ENCODE measurements at places on chromosomes 1 and 21. TPM values are rescaled to one million over a fixed set of nuclear protein-coding genes. Genes with fewer than 3 reads are reported as not detected.

CELA2B gene
- not detected for total RNA-seq

SYT6 gene
- 41.7 TPM for total RNA-seq

KLHL17 gene
- total RNA-seq: 27.8 TPM

CHRM3 gene
- 13.8 TPM for total RNA-seq

LRRC41 gene
- total RNA-seq: 52.8 TPM

SHCBP1L gene
- not detected for total RNA-seq

TLCD4 gene
- total RNA-seq: 3.5 TPM

UTP25 gene
- 6.8 TPM for total RNA-seq

DNA sequence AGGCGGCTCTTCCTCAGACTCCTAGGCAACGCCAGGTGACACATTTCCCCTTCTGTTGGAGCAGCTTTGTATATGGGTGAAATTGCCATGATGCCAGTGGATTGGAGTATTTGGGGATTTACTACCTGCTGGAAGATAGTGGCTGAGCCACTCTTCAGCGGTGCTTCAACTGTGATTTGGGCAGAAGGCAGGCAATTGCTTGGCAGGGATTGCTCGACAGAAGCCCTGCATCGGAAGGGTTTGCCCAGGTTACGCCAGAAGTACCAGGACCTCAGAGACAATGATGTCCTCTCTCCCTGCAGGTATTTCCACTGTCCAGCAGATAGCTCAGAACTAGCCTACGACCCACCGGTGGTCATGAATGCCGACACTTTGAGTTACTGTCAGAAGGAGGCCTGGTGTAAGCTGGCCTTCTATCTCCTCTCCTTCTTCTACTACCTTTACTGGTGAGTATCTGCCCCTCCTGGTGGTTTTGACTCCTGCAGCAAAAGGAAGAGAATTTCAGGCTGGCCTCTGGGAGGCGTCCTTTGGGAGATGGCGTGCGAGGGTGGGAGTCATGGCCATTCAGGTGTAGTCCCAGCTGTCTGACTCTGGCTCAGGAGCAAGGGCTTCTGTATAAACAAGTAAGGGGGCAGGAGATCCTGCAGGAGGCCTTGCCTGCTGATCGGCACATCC, 118.3 kb downstream of the CNIH3 start:
- peaks cover 29% of the 10 kb centered on the region for H3K4me1 ChIP-seq
- no peak overlapping the region for H3K27ac ChIP-seq
- H3K4me3 ChIP-seq: no peak overlapping the region

GRCh38 chr21:38897532-38898421, 92.0 kb downstream of the ETS2 start:
- H3K4me3 ChIP-seq: no peak overlapping the region
- no peaks in the 10 kb centered on the region for H3K4me1 ChIP-seq
- H3K27ac ChIP-seq: no peak overlapping the region
- no peaks in the 10 kb centered on the region for H3K27me3 ChIP-seq

GRCh38 chr1:230842801-230843200, 25.5 kb downstream of the C1orf198 start:
- H3K4me3 ChIP-seq: no peak overlapping the region
- H3K4me1 ChIP-seq: no peaks in the 10 kb centered on the region
- no peaks in the 10 kb centered on the region for H3K27me3 ChIP-seq
- DNase-seq: no peak

GRCh38 chr1:51264451-51264850, 28.4 kb downstream of the RNF11 start:
- DNase-seq: no peak
- H3K27me3 ChIP-seq: no peaks in the 10 kb centered on the region
- H3K4me1 ChIP-seq: peaks cover 14% of the 10 kb centered on the region
- H3K4me3 ChIP-seq: no peak overlapping the region
- H3K27ac ChIP-seq: no peak overlapping the region

- no peak overlapping the region for H3K27ac ChIP-seq
- DNase-seq: no peak
- H3K4me1 ChIP-seq: no peaks in the 10 kb centered on the region
- H3K27me3 ChIP-seq: no peaks in the 10 kb centered on the region
- H3K4me3 ChIP-seq: no peak overlapping the region
Measured at GRCh38 chr1:219472596-219472995, 140.3 kb downstream of the ZC3H11B start.

DNA sequence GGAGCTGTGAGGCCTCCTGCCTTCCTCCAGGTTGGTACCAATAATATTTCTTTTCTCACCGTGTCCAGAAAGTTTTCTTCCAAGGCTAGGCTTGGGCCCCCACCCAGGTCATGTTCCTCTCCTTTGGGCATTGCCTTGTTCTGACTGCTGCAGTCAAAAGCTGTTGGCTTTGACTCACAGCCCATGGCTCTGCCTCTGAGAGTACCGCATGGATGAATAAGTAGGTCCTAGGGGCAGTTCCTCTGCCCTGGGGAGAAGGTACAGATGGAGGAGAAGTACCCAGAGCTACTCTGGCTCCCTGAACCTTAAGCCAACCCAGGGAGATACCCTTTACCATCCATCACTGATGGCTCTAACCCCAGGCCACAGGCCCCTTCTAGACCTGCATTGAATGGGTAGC, 115.0 kb downstream of the NAV1 start:
- no peak for DNase-seq
- peaks cover 39% of the 10 kb centered on the region for H3K4me1 ChIP-seq
- no peak overlapping the region for H3K4me3 ChIP-seq
- no peak overlapping the region for H3K27ac ChIP-seq

DNA sequence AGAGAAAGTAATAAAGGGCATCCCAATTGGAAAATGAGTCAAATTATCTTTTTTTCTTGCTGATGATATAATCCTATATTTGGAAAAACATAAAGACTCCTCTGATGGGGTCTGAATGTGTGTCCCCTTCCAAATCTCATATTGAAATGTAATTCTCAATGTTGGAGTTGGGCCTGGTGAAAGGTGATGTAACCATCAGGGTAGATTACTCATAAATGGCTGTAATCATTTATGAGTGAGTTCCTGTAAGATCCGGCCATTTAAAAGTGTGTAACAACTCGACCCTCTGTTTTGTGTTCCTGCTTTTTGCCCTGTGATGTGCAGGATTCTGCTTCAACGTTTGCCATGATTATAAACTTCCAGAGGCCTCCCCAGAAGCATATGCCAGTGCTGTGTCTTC, 44.3 kb upstream of the MAP1LC3C start:
- no peak for DNase-seq
- H3K27me3 ChIP-seq: no peaks in the 10 kb centered on the region
- no peak overlapping the region for H3K4me3 ChIP-seq
- no peaks in the 10 kb centered on the region for H3K36me3 ChIP-seq
- no peaks in the 10 kb centered on the region for H3K4me1 ChIP-seq
- no peak overlapping the region for H3K27ac ChIP-seq

- H3K4me1 ChIP-seq: no peaks in the 10 kb centered on the region
- H3K36me3 ChIP-seq: peaks cover 55% of the 10 kb centered on the region
- no peaks in the 10 kb centered on the region for H3K27me3 ChIP-seq
- DNase-seq: no peak
- no peak overlapping the region for H3K27ac ChIP-seq
Measured at GRCh38 chr1:51791888-51792287, 86.6 kb downstream of the NRDC start.
